ENCODE measurements at places on chromosomes 13 and 19. TPM values are rescaled to one million over a fixed set of nuclear protein-coding genes. Genes with fewer than 3 reads are reported as not detected.

- no peaks in the 10 kb centered on the region for H3K36me3 ChIP-seq
- no peak overlapping the region for H3K27ac ChIP-seq
- no peaks in the 10 kb centered on the region for H3K27me3 ChIP-seq
- H3K4me3 ChIP-seq: no peak overlapping the region
- H3K4me1 ChIP-seq: peaks cover 15% of the 10 kb centered on the region
- DNase-seq: no peak
Observed at GRCh38 chr19:1608359-1609102, 3.3 kb upstream of the UQCR11 start.

DNA sequence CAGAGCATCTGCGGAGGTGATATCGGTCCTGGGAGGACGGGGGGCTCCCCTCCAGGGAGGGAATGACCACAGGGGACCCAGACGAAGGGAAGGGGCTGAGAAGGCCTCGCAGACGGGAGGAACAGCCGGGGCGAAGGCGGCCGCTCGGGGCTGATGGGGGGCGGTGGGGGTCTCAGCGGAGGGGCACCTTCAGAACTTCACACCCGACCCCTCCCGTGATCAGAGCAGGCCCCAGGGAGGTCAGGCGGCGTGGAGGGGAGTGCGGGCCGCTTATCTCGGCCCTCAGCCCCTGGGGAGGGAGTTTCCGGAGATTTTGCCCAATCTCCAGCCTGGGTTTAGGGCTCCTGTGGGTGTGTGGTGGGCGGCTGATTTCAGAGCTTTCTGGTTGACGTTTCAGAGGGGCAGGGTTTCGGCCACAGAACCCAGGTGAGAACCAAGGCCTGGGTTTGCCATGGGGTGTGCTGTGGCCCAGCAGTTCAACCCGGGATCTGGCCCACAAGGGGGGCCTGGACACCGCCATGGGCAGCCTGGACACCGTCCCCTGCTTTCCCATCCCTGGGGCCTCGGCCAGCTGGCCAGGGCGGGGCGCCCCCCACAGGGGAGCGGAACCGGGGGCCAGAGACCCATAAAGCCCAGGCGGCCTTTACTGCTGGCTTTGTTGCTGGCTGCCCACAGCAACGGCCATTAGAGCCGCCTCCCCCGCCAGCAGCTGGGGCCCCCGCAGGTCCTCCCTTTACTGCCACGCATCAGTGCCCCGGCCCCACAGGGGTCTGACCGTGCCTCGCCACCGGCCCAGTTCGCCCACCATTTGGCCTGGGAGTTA, 29.0 kb downstream of the ARID3A start:
- H3K27me3 ChIP-seq: no peaks in the 10 kb centered on the region
- no peaks in the 10 kb centered on the region for H3K36me3 ChIP-seq
- no peak overlapping the region for H3K27ac ChIP-seq
- H3K4me1 ChIP-seq: peaks cover 5% of the 10 kb centered on the region

- no peaks in the 10 kb centered on the region for H3K36me3 ChIP-seq
- H3K27ac ChIP-seq: no peak overlapping the region
- H3K4me3 ChIP-seq: no peak overlapping the region
- H3K27me3 ChIP-seq: peaks cover 8% of the 10 kb centered on the region
Observed at GRCh38 chr19:19205416-19206410, 2.5 kb upstream of the NR2C2AP start.

Gene PLVAP
- 19.9 TPM for total RNA-seq

DNA sequence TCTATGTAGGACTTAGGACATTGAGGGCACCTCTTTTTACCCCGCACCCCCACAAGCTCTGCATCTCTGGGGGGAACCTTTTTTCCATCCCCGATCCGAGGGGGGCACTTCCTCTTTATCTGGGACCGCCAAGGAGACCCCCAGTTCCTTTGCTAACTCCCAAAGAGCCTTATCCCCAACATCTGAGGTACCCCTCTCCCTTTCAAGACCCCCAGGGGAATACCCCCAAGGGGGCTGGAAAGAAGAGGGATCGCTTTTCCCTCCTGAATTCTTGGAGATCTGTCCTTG, 1.1 kb downstream of the TNFSF9 start:
- H3K27ac ChIP-seq: no peak overlapping the region
- no peaks in the 10 kb centered on the region for H3K36me3 ChIP-seq
- no peaks in the 10 kb centered on the region for H3K4me1 ChIP-seq
- DNase-seq: no peak
- H3K27me3 ChIP-seq: no peaks in the 10 kb centered on the region
- no peak overlapping the region for H3K4me3 ChIP-seq

- no peaks in the 10 kb centered on the region for H3K27me3 ChIP-seq
- no peak for DNase-seq
- no peaks in the 10 kb centered on the region for H3K36me3 ChIP-seq
- H3K4me1 ChIP-seq: no peaks in the 10 kb centered on the region
- H3K4me3 ChIP-seq: no peak overlapping the region
- H3K27ac ChIP-seq: no peak overlapping the region
Observed at GRCh38 chr19:31483226-31483857, 134.1 kb upstream of the TSHZ3 start.

GRCh38 chr13:112174476-112175110, 107.6 kb downstream of the SOX1 start:
- no peaks in the 10 kb centered on the region for H3K27me3 ChIP-seq
- no peak for DNase-seq
- H3K27ac ChIP-seq: no peak overlapping the region
- no peaks in the 10 kb centered on the region for H3K36me3 ChIP-seq

Gene RNF225
- not detected for total RNA-seq

- H3K36me3 ChIP-seq: no peaks in the 10 kb centered on the region
- H3K4me1 ChIP-seq: no peaks in the 10 kb centered on the region
- H3K27me3 ChIP-seq: no peaks in the 10 kb centered on the region
- H3K4me3 ChIP-seq: no peak overlapping the region
- DNase-seq: no peak
Observed at GRCh38 chr13:101289764-101290163, 126.5 kb downstream of the NALCN start.

DNA sequence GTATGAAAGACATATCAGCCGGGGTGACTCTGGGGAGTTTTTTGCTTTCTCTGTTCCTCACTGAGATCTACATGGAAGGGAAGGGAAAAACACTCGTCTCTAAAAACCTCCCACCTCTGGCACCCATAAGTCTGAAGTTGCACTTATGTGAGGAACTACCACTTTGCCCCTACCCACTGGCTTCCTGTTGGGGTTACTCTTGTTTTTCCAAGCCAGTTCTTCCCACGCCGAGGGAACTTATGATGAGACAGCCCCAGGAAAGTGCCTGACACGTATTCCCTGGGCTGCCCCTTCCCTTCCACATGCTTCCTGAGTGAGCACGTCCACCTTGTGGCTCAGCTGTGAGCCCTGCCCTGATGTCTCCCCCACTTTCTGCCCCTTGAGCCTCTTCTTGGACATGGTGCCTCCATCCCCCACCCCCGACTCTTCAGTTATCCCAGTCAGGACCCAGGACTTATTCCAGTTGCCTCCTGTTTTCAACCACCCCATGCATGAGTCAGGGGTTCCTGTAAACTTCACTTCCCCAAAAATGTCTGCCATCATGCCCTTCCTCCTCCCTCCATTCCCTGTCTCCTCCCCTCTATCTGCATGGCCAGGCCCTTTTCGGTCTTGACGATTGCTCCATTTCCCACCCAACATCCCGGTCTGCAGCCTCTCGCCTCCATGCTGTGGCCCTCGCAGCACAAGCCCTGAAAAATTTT, 5.1 kb upstream of the SIGLEC7 start:
- no peaks in the 10 kb centered on the region for H3K36me3 ChIP-seq
- no peak overlapping the region for H3K4me3 ChIP-seq
- no peak overlapping the region for H3K27ac ChIP-seq
- no peaks in the 10 kb centered on the region for H3K4me1 ChIP-seq
- H3K27me3 ChIP-seq: peaks cover 28% of the 10 kb centered on the region
- DNase-seq: no peak

GRCh38 chr13:104993708-104994107, 1541.8 kb downstream of the EFNB2 start:
- no peaks in the 10 kb centered on the region for H3K36me3 ChIP-seq
- H3K4me3 ChIP-seq: no peak overlapping the region
- no peaks in the 10 kb centered on the region for H3K27me3 ChIP-seq
- no peak overlapping the region for H3K27ac ChIP-seq
- H3K4me1 ChIP-seq: no peaks in the 10 kb centered on the region

Gene CKM
- total RNA-seq: not detected

GRCh38 chr19:19738564-19738963, 5.7 kb upstream of the ZNF14 start:
- no peaks in the 10 kb centered on the region for H3K27me3 ChIP-seq
- no peak for DNase-seq
- no peak overlapping the region for H3K27ac ChIP-seq
- no peaks in the 10 kb centered on the region for H3K4me1 ChIP-seq
- H3K36me3 ChIP-seq: no peaks in the 10 kb centered on the region
- no peak overlapping the region for H3K4me3 ChIP-seq

Gene TLE2
- total RNA-seq: 65.6 TPM

GRCh38 chr13:106233134-106233735, 302.2 kb downstream of the EFNB2 start:
- H3K27me3 ChIP-seq: no peaks in the 10 kb centered on the region
- no peak overlapping the region for H3K4me3 ChIP-seq
- no peaks in the 10 kb centered on the region for H3K4me1 ChIP-seq
